A549 treated with GW870086 at 1 μM for 4 hours (cell line): ENCODE measurements at places on chromosomes 16 and 17. TPM values are rescaled to one million over a fixed set of nuclear protein-coding genes. Genes with fewer than 3 reads are reported as not detected.

FAAP100 gene
- total RNA-seq = 19.0 to 27.6 TPM (median 25.8 TPM) in 5 replicates

KRT20 gene
- total RNA-seq = 0.10 to 0.53 TPM (median 0.27 TPM) in 5 replicates

ALOXE3 gene
- total RNA-seq = 6.6 to 10.9 TPM (median 7.4 TPM) in 5 replicates

KRTAP16-1 gene
- total RNA-seq = not detected in 5 replicates

LUC7L3 gene
- total RNA-seq = 55.7 to 106 TPM (median 92.9 TPM) in 5 replicates

FBXO39 gene
- not detected in 5 replicates for total RNA-seq

GGT6 gene
- total RNA-seq = not detected in 5 replicates

SLFN13 gene
- 2.6 to 4.4 TPM (median 3.7 TPM) in 5 replicates for total RNA-seq

SLC7A5 gene
- 724 to 961 TPM (median 940 TPM) in 5 replicates for total RNA-seq
